ENCODE measurements at places on chromosomes 1 and 21.

DNA sequence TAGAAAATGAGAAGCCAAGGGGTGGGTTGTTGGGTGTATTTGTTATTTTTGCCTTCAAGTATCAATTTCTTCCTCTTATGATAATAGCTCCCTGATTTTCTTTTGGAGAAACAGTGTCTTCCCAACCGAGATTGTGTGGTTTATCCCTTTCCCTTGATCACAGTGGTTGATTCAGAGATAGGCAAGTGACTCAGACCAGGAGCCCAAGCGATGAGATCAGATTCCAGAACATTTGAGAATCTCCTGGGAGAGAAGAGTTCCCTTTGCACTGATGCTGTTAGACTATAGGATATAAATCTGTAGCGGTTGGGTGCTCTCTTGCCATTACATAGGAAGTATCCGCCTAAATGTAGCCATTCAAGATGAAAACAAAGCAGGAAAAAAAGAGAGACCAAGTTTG lies 90.1 kb upstream of the WDR26 start:
- no peak for DNase-seq

DNA sequence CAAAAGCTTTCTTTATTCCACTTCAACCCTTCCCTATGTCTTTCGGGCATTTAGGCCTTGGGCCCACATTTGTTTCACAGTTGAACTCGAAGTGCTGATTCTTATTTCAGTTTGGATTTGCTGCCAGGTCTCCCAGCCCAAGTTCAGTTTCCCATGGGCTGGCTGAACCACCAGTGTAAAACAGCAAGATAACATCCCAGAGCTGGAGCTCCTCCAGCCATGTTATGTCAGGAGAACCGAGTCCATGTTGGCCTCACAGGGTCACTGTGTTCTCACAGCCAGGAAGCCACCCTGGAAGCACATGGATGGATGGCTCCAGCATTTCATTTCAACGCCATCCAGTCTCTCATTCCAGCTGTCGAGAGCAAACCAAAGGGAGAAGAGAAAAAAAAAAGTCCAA lies 45.2 kb upstream of the RXRG start:
- DNase-seq, result no peak

- DNase-seq, result no peak
These were observed 94.7 kb downstream of the LACTBL1 start for GRCh38 chr1:22877980-22878379.

GRCh38 chr1:42913426-42914091 lies 45.1 kb downstream of the SLC2A1 start:
- peak; percentile 59 for DNase-seq

- no peak for DNase-seq
These were observed 25.3 kb downstream of the TFF3 start for GRCh38 chr21:42289926-42290325.

DNA sequence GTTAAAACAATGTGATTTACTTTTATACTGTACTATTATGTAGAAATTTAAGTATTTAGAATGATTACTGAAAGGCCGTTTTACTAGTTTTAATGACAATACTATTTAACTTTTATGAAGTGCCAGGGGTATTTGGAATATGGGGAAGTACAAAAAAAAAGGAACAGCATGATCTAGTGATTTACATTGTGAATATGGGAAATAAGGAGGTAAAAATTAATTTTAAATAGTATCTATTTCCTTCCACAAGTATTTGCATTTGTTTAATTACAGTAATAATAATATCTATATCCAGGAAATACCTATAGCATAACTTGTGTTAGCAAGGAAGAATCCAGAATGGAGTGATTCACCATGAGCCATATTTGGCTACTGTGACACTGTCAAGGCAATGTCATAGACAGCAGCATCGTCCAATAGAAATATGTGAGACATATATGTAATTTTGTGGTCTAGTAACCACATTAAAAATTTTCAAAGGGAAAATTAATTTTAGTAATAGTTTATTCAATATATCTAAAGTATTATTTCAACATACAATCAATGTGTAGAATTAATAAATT lies 22.0 kb downstream of the CNST start:
- DNase-seq, result no peak

DNA sequence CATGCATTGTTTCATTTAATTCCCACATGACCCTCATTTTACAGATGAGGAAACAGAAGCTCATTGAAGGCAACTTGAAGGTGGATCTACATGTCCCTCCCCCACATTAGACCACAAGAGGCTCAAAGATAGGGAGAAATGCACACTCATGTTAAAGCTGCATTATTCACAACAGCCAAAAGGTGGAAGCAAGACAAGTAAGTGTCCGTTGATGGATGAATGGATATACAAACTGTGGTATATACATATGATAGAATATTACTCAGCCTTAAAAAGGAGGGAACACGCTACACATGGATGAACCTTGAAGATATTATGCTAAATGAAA lies 149.7 kb upstream of the JUN start:
- DNase-seq, result no peak

- DNase-seq, result no peak
These were observed 1226.1 kb downstream of the NCAM2 start for GRCh38 chr21:22224261-22224660.

DNA sequence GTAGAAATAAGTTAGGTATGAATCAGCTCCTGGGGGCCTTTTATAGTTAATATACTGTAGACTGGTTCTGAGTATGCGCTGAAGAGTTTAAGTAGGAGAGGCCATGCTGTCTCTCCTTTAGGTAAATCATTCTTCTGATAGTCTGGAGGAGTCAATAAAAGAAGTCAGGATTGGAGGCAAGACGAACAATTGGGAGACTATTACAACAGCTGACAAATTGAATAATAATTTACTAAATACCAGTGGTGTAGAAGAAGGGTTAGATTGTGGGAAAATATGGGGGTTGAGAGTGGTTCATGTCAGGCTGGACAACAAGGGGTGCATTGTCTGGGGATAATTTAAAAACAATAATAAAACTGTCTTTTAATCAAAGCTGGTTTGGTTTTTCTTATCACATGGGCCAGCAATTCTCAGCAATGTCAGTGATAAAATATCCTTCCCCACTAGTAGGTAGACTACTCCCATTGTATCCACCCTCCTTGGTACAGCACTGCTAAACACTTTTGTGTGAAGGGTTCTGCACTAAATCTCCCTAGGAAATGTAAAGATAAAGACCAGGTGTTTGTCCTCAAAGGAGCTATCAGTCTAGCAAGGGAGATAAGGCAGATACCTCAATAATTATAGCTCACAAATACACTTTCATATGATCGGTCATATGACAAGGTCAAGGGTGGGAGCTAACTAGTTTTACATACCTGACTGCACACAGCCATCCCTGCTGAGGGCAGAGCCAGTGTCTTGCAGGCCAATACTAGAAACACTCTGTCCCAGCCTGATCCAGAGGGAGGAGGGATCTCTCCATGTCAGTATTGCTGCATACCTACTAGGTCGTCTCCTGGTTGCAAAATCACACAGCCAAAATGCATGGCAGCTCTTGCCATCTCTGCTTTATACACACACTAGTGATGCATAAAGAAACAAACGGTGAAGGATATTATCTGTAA lies 299.7 kb downstream of the VAV3 start:
- DNase-seq, result no peak

- DNase-seq, result no peak
These were observed 57.3 kb upstream of the EFHD2 start for GRCh38 chr1:15352128-15352957.

- DNase-seq, result no peak
These were observed 62.9 kb downstream of the B3GALT5 start for GRCh38 chr21:39675590-39675989.

GRCh38 chr21:27818847-27819246 lies 852.0 kb upstream of the ADAMTS5 start:
- DNase-seq, result no peak

- DNase-seq, result no peak
These were observed 64.6 kb downstream of the WNT9A start for GRCh38 chr1:227883073-227883520.

DNA sequence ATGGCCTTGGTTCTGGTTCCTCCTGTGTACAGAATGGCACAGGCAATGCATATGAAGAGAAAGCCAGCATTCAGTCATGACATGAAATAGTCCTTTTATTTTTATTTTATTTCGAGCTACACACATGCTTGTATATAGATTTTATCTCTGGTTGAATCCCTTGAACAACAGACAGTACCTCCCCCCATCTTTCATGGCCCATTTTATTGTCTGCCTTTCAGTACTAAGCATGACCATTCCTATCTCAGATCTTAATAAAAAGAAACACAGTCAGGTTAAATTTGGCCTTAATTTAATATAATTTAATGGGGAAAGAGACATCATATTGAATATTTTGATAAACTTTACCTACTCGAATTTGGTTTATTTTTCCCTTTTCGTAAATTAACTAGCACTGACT lies 76.4 kb upstream of the VANGL1 start:
- no peak for DNase-seq

- DNase-seq, result no peak
These were observed 1203.9 kb downstream of the AMY1C start for GRCh38 chr1:104953555-104953954.

DNA sequence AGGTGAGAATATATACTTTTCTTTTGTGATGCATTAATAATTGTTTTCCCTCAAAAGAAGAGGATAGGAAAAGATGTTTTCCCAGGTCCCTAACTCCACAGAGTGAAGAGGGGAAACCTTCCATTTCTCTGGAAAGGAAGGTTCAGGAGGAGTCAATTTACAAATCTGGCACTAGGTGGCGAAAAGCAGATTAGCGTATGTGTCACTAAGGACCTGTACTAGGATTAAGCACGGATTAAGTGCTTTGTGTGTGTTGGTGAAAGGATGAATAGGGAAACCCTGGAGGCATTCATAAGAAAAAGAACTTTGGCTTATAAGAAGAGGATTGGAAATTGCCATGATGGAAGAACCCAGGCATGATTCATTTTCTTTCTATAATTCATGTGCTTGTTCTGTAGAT lies 410.1 kb upstream of the PLXNA2 start:
- DNase-seq, result no peak

DNA sequence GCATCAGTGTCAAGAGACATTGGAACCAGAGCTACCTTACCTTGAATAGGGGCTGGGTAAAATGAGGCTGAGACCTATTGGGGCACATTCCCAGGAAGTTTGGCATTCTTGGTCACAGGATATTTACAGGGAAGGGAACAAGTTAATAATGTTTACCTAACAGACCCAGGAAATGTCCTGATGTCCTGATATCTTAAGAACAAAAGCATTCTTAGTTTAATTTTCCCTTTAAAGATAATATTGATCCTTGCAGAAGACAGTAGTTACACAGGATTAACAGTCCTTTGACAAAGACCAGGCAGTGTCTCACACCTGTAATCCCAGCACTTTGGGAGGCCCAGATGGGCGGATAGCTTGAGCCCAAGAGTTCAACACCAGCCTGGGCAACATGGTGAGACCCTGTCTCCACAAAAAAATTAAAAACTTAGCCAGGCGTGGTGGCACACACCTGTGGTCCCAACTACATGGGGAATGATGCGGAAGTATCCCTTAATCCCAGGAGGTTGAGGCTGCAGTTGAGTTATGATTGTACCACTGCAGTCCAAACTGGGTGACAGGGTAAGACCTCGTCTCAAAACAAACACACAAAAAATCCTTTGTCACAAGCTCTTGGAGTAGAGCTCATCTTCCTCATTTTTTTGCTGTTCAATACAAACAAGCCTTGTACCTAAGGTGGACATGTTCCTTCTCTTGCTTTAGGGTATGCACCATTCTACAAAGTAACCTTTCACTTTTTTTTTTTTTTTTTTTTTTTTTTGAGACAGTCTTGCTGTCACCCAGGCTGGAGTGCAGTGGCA lies 1.3 kb upstream of the TOMM20 start:
- no peak for DNase-seq

DNA sequence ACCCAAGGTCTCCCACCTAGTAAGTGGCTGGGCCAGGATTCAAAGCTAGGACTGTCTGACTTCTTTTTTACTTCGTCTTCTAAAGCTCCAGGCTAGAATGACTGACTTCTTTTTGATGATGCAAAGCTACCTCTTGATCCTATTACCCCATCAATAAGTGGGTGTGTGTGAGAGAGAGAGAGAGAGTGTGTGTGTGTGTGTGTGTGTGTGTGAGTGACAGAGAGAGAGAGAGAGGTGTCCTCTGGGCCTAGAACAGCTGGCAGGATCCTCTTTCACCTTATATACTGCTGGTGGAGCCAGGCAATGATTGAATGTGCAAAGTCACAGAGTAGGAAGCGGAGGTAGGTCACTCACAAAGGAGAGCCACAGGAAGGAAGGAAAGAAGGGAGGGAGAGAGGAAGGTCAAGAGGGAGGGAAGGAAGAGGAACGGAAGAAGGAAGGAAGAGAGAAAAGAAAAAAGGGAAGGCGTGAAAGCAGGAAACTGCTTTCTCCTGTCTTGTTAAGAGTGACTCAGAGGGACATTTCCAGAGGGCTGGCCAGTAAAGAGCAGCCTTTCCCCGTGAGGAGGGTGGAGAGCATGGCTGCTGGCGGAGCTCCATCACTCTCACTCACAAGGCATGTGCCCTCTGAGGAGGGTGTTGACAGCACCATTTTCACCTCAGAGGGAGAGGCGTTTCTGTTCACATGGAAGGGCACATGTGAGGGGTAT lies 68.9 kb downstream of the CDC7 start:
- DNase-seq, result no peak

DNA sequence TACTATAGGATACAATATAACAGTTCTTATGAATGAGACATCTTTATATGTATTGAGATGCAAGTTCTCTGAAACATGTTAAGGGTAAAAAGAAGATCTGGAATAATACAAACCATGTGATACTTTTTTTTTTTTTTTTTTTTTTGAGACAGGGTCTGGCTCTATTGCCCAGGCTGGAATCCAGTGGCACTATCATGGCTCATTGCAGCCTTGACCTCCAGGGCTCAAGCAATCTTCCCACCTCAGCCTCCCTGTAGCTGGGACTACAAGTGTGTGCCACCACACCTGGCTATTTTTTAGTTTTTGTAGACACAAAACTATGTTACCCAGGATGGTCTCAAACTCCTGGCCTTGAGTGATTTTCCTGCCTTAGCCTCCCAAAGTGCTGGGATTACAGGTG lies 22.1 kb upstream of the MCL1 start:
- DNase-seq, result no peak

DNA sequence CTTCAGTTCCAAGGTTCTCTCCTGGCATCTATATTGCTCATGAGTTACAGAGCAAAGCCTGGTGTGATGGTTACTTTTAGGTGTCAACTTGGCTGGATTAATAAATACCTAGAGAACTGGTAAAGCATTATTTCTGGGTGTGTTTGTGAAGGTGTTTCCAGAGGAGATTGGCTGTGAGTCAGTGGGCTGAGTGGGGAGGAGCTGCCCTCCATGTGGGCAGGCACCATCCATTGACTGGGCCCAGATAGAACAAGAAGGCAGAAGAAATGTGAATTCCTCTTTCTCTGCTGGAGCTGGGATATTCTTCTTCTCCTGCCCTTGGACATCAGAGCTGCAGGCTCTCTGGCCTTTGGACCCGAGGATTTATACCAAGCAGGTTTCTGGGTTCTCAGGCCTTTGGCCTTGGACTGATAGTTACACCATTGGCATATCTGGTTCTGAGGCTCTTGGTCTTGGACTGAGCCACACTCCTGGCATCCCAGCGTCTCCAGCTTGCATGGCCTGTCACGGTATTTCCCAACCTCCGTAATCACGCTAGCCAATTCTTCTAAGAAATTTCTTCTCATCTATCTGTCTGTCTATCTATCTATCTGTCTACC lies 44.5 kb downstream of the B3GALT5 start:
- DNase-seq, result no peak
